Pons (tissue), 1 donor: ENCODE measurements at places on chromosomes 3 and 15.

DNA sequence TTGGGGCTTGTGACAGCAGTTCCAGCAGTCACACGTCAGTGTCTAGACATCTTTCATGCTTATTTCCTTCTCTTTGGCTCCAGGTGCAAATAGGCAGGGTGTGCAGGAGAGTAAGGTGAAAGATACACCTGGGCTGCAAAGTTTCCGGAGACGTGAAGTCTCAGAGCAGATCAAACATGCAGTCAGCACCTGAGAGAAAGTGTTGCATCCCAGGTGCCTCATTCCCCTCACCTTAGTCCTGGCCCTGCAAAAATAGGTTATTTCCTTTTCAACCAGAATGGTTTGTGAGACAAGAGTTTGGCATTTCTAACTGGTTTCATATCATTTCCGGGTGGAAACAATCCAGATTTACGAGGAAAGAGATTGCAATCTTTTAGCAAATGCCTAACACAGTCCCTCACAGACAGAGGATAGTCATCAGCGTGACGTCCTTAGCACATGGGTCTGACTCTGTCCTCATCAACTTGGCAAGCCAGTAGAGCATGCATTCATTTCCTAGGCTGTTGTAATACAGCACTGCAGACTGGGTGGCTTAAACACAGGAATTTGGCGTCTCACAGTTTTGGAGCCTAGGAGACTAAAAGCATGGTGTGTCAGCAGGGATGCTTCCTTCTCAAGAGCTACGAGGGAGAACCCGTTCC lies 58.2 kb upstream of the ARRDC4 start:
- no peak for DNase-seq

GRCh38 chr3:181518222-181518621 lies 193.5 kb upstream of the SOX2 start:
- DNase-seq: no peak

- no peak for DNase-seq
Observed at GRCh38 chr3:46096781-46097180, 69.5 kb upstream of the XCR1 start.

GRCh38 chr3:183845090-183845489 lies 19.7 kb upstream of the MAP6D1 start:
- DNase-seq: no peak

DNA sequence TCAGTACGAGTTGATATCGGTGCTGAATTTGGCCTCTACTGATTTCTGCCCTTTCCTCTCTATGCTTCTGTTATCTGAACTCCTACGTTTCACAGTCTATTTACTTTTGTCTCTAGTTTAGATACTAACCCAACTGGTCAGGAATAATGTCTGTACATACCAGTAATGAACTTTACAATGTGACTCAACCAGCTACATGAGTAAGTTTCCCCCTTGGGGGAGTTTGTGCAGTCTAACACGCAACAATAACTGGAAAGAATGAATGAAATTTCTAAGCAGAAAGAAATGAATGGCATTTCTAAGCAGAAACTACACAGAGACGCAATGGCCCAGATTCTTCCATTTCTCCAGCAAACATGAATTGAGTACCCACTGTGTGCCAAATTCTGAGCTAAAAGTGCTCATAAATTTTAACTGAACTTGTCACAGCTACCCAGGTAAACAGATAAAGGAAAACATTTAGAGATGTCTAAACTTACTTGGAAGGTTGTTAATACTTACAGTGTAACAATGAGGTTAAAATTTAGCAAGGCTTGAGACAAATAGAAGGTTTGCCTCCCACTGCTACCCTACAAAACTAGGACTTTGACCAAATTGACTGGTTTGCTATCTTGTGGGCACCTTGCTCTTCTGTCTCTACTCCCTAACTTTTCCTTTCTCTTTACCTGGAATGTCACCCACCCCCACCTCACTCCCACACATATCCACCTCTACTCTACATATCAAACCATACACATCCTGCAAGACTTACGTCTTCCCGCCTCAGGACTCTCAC lies 11.6 kb downstream of the UPK1B start:
- DNase-seq: no peak

DNA sequence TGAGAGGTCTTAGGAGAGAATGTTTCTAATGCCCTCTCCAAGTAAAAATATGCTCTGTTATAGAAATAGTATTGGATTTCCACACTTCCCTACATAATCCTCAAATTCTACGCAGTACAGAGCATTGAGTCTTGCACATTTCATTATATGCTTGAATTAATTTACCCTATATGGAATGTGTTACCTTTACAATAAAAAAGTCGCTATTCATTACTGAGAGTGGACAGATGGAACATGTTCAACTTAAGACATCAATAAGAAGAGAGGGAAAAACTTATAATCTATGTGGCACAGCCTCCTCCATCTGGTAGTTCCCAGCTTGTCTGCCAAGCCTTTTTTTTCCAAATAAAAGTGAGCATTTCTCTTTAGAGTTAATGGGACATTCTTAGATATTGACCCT lies 417.9 kb downstream of the MECOM start:
- DNase-seq: no peak

GRCh38 chr3:93969443-93969842 lies 4.3 kb downstream of the PROS1 start:
- no peak for DNase-seq

DNA sequence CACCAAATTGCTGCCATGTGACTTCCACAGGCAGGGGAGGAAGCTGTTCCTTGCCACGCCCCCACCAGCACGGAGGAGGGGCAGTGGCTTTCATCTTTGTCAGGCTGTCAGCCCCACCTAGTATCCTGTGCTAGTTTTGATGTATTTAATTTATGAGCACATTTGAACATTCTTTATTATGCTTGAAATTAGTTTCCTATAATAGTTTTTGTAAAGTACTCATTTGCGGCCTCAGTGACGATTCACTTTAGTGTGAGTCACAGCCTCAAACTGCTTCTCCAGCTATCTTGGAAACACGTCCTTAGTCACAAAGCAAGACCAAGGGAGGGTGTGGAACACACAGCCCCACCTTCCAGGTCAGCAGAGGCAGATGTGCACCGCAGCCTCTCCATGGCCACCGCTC lies 239.9 kb upstream of the ATP10A start:
- no peak for DNase-seq

GRCh38 chr15:60964527-60964926 lies 264.6 kb downstream of the RORA start:
- DNase-seq: peak; percentile 45

DNA sequence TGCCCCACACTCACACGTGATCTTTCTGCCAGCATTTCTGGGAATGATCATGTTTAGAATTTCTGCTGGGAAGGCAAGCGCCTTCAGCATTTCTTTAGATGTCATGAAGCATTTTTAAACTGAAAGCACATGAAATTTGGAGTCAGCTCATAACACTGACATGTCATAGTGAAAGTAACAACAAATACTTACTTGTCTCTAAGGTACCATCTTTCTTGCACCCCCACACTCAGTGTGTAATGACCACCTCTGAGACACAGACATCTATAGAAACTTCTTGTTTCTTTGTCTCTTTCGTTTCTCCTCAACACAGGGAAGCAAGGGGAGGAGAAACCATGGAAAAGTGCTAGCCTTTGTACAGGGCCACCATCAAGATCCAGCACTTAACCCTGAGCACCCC lies 171.7 kb downstream of the RORA start:
- no peak for DNase-seq

DNA sequence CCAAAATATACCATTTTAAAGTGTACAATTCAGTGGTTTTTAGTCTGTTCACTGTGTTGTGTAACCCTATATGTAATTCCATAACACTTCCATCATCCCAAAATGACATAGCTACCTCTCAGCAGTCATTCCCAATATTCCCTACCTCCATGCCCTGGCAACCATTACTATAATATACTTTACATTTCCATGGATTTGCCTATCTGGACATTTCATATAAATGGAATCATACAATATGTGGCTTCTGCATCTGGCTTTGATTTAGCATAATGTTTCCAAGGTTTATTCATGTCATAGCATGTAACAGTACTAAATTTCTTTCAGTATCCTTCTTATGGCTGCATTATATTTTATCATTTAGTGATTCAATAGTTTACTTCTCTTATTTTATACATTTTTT lies 25.3 kb downstream of the FAM98B start:
- no peak for DNase-seq

- no peak for DNase-seq
Observed at GRCh38 chr3:49263159-49263889, 13.7 kb downstream of the C3orf62 start.

GRCh38 chr3:8762607-8763377 lies 6.6 kb downstream of the OXTR start:
- no peak for DNase-seq

DNA sequence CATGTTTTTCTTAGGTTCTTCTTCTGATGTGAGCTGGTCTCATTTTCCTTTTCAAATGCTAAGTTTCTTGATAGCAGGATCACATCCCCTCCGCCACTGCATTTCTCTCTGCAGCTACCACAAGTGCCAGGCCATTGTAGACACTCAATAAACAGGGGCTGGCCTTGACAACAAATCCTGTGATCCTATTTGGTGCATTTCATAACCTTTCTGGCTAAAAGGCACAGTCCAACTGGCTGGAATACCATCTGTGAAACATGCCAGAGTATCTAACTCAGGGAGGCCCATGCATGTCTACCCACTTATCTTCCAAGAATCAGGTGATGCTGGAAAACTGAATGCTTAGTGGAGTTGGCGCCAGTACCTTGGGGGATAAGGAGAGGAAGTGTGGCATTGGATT lies 85.2 kb upstream of the NR2F2 start:
- no peak for DNase-seq

DNA sequence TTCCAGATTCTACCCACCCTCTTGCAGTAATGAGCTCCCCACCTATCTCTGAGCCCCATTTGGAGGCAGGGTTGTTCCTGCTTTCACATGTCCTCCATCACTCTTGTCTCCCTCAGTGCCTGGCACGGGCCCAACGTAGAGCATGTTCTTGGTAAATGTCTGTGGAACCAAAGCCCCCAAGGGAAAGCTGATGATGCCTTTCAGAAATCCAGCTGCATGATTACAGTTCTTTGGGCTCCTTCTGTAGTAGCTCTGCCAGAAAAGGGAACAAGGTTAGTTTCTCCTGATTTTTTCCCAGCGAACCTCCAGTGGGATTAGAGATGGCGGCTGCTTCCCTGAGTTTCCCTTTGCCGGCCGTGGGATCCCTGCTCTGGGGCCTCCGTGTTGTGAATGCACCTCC lies 39.3 kb downstream of the CGNL1 start:
- DNase-seq: no peak

GRCh38 chr3:58111513-58112184 lies 99.1 kb downstream of the DNASE1L3 start:
- DNase-seq: no peak

DNA sequence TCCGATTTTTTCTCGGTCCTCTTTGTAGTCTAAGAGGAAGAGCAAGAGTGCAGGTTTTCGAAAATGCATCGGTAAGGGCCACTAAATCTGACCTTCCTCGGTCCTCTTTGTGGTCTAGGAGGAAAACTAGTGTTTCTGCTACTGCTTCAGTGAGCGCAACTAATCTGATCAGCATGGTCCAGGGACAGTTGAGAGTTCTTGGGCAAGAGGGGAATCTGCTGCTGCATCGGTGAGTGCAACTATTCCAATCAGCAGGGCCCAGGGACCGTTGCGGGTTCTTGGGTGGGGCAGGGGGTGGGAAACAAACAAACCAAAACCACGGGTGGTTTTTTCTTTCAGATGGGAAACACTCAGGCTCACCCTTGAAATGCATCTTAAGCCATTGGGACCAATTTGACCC lies 10.5 kb upstream of the OSBPL11 start:
- DNase-seq: no peak

DNA sequence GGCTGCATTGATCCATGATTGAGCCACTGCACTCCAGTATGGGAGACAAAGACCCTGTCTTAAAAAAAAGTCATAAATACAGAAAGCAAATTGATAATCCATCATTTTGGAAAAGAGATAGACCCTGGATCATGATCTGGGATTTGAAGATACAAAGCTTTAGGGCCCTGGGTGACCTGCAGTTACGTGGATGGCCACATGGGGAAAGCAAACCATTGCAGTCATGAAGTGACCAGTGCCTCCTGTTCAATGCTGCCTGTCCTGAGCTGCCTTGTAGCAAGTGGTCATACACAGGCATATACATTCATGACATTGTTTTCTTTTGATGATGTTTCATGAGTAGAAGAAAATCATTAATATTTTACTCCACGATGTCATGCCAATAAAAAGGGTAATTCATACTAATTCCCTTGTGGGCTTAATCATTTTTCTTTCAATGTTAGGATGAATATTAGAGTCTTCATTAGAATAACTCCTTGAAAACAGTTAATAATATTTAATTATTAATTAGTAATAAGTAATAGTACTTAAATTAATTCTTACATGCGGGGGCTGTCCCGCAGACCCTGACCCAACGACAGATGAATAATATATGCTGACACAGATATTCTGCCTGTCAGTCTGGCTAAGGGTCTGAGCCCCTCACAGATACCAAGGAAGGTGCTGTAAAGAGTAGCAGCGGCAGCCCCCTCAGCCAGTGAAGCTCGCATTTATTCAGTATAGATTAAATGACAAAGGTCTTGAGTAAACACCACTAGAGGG lies 109.0 kb upstream of the UNC13C start:
- no peak for DNase-seq

DNA sequence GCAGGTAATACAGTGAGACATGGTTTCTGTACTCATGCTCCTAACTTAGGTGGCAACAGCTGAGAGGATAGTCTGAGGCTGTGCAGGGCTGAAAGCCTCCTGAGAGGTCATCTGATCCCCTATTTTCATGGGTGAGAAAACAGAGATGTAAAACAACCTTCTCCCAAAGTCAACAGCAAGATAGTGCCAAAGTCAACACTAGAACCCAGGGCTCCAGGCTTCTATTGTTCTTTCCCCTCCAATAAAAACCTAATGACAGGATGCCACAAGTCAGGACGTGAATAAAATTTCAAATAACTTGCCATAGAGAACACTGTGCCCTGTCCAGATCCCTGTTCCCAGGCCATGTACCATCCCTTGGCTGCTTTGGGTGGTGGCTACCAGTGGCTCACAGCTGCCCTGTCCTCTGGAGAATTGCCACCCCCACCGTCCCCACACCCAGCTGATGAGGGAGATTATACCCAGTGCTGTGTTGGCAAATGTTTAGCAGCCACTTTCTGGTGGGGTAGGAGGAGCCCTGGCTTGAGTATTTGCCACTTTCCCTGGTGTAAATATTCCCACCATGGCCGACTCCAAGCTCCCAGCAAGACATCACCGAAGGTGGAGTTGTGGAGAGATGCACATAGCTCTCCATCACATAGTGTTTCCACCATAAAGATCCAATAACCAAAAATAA lies 54.8 kb downstream of the SRGAP3 start:
- no peak for DNase-seq

GRCh38 chr3:104738271-104738670 lies 628.4 kb upstream of the ALCAM start:
- DNase-seq: no peak
